ENCODE measurements at places on chromosomes 16 and 17. TPM values are rescaled to one million over a fixed set of nuclear protein-coding genes. Genes with fewer than 3 reads are reported as not detected.

Gene CCDC78
- total RNA-seq = 1.8 TPM

Gene AIPL1
- not detected for total RNA-seq

Gene KRT24
- total RNA-seq = not detected

GRCh38 chr16:64094181-64094965 lies 1027.5 kb downstream of the CDH11 start:
- DNase-seq = no peak

DNA sequence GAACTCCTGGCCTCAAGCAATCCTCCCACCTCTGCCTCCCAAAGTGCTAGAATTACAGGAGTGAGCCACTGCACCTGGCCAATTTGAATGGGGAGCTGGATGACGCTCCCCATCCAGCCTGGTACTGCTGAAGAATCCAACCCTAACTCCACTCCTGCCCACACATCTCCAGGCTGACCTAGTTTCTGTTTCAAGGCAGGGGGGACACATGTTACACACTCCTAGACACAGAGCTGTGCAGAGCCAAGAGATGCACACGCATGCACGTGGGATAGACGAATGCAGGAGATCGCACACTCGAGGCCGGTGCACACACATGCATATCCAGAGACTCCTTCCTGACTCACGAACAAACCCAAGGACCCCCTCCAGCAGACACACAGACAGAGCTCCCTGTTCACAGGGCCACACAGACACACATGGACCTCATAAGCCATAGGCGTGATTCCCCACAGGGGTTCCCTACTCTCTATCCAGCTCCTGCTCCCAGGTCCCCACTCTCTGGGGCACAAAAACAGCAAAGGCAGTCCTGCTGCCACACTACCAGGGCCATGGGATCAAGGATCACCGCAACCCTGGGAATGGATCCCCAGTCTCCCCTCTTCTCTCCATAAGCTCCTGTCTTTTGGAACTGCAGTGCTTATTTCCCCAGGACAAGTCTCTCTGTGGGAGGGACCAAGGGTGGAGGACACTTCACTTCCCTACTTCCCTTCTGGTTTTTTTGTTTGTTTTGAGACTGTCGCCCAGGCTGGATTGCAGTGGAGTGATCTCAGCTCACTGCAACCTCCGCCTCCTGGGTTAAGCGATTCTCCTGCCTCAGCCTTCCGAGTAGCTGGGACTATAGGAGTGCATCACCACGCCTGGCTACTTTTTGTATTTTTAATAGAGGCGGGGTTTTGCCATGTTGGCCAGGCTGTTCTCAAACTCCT lies 14.4 kb downstream of the EPOP start:
- no peak for DNase-seq

DNA sequence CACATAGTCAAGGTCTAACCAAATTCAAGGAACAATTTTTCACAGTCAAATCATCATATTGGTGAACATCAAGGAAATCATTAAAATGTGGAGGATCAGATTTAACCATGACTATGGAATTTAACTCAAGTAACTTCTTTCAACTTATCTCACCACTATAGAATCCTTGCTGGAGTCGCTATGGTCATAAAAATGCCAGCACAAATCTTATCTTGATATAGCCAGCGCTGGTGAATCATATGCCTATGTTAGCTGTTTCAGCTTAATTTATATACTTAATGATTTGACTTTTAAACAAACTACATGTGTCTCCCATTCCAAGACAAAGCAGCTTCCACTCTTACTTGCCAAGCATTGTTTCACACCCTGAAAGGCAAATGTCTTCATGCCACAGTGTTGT lies 416.4 kb downstream of the CDH11 start:
- no peak for DNase-seq

GRCh38 chr17:39591958-39592954 lies 15.5 kb downstream of the NEUROD2 start:
- peak; percentile 60 for DNase-seq

- no peak for DNase-seq
Measured at GRCh38 chr17:74639704-74640151, 16.2 kb upstream of the CD300E start.

Data from fibroblast of the aortic adventitia (primary cell).